ENCODE measurements at places on chromosomes 1 and 21.

DNA sequence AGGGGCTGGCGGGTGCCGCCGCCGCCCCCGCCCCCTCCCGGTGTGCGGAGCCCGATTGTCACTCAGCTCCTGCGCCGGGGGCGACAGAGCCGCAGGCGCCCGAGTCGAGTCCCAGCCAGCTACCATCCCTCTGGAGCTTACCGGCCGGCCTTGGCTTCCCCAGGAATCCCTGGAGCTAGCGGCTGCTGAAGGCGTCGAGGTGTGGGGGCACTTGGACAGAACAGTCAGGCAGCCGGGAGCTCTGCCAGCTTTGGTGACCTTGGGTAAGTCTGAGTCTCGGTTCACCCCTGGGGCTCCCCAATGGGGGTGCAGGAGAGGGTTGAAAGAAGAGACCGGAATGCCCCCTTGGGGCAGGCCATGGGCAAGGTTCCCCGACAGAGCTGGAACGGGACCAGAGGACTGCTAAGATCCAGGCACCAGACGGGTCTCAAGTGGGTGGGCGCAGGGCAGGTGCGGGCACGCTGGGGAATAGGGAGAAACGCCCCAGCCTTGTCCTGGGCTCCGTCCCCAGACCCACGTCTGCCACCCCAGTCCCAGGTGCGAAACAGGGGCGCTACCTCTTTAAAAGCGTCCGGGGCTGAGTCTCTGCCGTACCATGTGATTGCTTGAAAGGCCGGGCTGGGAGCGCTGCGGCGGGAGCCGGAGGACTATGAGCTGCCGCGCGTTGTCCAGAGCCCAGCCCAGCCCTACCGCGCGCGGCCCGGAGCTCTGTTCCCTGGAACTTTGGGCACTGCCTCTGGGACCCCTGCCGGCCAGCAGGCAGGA is at the start of gene ADORA1:
TSS of gene ADORA1 (plus strand) at position 61 of the 765 bp plus-strand sequence. CDS start 1,116 bp downstream, outside the sequence.
- no peak for DNase-seq

DNA sequence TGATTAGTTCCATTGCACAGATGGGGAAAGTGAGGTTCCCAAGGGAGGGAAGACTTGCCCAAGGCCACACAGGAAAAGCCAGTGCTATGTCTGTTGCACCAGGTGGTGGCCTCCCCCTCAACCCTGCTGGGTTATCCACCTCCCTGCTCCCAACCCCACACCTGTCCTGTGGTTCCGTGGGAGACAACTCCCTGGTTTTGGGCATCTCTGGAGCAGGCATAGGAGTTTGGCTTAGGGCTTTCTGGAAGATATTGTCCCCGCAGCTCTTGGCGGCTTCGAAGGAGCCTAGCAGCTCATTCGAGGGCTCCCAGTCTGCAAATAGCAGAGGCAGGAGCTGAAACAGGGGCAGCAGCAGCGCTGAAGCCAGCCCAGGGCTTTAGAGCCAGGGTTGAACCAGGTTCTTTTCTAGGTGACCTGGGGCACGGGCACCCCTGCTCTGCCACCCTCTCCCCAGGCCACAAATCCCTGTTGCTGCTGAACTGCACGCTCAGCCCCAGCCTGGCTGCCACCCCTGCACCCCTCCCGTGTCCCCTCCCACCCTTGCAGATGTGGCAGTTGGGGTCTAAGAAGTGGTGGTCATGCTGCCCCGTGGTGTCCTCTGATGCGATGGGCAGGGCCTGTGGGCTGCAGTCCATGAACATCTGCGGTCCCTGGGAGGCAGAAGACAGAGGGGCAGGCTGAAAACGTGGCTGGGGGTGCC is 22.1 kb downstream of the SPOCD1 start:
- no peak for DNase-seq

- DNase-seq: peak; percentile 18
Observed at GRCh38 chr1:94327001-94327690, 89.8 kb upstream of the ARHGAP29 start.

DNA sequence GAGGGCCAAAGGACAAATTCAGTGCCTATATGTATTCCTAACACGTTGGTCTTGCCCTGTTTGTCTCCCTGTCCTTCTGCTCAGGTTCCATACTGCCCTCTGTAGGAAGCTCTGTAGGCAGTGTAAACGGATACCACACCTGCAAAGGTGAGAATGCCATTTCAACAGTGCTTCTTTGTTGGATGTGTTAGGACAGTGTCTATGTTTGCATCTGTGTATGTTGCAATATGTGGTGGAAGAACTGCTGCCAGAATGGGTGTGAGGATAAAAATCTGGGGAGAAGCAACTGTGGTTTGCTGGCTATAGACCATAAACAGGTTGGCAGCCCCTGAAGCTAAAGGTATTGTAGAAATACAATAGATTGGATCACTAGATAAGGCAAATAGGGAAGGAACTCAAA is 113.1 kb upstream of the BMP8A start:
- DNase-seq: no peak

DNA sequence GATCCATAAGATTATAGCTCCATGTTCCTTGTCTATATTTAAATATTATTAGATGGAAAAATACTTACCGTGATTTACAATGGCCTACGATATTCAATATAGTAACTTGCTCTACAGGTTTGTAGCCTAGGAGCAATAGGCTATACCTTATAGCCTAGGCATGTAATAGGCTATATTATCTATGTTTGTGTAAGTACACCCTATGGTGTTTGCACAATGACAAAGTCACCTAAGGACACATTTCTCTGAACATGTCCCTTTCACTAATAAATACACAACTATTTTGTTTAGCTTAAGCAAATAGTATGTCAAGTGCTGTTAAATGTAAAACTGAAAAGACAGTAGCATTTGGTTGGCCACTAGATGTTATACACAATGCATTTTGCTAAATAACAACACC is 248.9 kb upstream of the ADGRL4 start:
- DNase-seq: no peak

- DNase-seq: no peak
Observed at GRCh38 chr1:1128454-1129139, 12.7 kb upstream of the C1orf159 start.

DNA sequence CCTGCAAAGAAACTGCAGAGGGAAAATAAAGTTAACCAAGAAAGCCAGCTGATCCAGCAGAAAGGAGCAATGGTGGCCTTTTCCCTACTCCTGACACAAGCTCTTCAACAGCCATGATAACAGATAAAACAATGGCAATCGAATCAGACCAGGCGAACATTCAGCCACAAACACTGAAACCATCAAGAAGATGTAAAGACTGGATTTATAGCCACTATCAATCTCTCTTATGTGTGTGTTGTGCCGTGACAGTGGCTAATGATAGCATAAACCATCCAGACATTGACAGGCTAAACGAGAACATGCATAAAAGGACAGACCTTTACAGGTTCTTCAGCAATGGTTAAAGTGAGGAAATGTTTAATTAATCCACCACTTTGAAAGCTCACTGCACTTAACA is 78.1 kb upstream of the RAB4A start:
- DNase-seq: no peak

DNA sequence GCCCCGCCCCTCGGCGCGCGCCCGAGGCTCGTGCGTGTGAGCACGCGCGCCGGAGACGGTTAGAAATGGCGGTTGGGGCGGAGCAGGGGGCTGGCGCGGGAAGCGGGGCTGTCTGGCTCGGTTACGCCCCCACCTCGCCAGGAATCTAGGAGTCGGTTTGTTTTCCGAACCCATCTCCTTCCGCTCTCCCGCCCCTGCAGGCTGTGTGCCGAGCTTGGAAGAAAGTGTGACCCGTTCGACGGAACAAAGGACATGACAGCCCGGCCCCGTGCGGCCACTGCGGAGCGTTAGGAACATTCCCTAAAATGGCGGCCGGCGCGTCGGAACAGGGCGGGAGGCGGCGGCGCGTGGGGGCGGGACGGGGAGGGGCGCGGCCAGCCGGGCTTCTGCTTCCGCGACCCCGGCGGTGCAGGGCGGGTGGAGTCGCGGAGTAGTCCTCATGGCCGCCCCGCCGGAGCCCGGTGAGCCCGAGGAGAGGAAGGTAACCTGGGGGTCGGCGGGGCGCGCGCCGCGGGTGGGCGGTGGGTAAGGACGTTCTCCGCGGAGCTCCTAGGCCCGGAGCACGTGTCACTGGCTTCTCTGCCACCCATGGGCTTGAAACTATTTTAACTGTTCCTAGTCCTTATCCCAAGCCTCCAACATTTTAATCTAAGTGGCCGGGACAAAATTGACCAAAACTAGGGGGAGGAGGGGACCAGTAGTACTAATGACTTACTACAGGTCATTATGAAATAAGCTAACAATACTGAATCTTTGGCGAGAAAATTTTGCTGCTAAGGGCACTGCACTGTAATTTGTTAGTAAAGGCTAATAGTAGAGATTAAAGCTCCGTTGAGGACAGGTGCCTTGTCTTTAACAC is at the start of gene COX20:
TSS of gene COX20 (plus strand) at position 383 of the 859 bp plus-strand sequence. CDS start at position 440, 57 bp downstream.
- peak; percentile 77 for DNase-seq

DNA sequence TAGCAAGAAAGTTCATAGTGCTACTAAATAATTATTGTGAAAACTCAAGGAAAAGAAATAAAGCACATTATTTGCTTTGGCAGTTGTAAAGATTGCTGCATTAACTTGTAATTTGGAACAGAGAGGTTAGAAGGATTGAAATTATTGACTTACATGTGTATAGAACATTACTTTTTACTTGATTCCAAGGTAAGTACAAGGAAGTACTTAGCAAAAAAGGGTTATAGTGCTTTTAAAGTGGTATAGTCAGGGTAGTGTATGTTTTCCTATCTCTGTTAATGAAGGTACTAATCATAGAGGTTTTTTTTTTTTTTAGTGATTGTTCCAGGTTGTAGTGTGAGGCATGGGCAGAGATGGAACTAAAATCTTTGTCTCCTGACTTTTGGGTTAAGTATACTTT is 29.4 kb downstream of the MAN1A2 start:
- no peak for DNase-seq

- no peak for DNase-seq
Observed at GRCh38 chr1:159911326-159912070, 11.5 kb upstream of the CFAP45 start.

- no peak for DNase-seq
Observed at GRCh38 chr1:177053648-177054047, 110.9 kb downstream of the ASTN1 start.

- DNase-seq: no peak
Observed at GRCh38 chr1:110452330-110452729, 1.4 kb downstream of the PROK1 start.

- no peak for DNase-seq
Observed at GRCh38 chr1:200139661-200140250, 112.2 kb downstream of the NR5A2 start.

DNA sequence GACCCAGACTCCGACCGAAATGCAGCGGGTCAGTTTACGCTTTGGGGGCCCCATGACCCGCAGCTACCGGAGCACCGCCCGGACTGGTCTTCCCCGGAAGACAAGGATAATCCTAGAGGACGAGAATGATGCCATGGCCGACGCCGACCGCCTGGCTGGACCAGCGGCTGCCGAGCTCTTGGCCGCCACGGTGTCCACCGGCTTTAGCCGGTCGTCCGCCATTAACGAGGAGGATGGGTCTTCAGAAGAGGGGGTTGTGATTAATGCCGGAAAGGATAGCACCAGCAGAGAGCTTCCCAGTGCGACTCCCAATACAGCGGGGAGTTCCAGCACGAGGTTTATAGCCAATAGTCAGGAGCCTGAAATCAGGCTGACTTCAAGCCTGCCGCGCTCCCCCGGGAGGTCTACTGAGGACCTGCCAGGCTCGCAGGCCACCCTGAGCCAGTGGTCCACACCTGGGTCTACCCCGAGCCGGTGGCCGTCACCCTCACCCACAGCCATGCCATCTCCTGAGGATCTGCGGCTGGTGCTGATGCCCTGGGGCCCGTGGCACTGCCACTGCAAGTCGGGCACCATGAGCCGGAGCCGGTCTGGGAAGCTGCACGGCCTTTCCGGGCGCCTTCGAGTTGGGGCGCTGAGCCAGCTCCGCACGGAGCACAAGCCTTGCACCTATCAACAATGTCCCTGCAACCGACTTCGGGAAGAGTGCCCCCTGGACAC is 534 bp downstream of the C1orf56 start:
- DNase-seq: no peak

- no peak for DNase-seq
Observed at GRCh38 chr21:45381865-45382696, 22.9 kb upstream of the COL18A1 start.

DNA sequence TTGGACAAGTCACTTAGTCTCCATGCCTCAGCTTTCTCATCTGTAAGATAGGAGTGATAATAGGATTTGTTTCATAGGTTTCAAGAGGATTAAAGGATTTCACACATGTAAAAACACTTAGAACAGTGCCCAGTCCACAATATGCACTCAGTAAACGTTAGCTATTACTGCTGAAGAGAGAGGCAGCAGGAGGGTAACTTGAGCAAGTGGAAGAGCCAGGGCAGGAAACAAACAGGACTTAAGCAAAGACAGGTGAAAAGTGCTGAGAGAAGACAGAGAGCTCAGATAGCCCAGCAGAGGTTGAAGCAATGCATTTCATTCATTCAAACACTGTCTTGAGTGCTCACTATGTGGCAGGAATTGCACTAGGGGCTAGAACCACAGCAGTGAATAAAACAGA is 21.1 kb upstream of the H3-3A start:
- no peak for DNase-seq

DNA sequence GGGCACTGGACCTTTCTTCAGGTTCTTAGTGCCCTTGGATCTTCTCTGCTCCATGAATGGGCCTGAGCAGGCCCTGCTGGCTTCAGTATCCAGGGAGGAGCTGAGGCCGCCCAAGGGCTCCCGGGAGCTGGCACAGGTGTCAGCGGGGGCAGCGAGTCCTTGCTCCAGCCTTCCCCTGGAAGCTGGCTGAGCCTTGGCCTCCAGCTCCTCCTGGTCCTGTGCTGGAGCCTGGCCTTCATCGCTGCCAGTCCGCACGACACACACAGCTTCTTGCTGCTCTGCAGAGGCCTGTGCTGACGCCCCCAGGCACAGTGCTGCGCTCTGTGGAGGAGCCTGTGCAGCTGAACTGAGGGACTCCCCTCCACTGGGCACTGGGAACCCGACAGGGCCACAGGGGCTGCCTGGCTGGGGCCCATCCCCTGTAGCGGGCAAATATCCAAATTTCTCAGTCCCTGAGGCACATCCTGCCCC is 1.7 kb downstream of the SPOCD1 start:
- no peak for DNase-seq

DNA sequence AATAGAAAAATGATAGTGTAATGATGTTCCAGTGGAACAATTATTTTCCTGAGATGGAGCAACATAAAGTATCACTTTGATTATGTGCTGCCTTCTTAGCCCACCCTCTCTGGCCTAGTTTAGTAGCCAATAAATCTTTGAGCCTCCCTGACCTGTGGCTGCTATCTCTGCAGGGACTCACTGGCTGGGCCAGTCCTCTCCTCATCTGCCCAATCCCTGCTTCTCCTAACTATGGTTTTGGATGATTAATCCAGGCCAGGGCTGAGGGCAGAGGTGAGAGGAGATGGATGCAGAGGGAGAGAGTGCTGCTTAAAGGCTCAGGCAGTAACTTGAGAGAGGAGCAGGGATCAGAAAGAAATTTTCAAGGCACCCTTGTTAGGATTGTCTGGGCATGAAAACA is 89.0 kb upstream of the CD34 start:
- no peak for DNase-seq
